Activated T-cell treated with anti-CD3 and anti-CD28 coated beads for 48 hours (primary cell): ENCODE measurements at places on chromosomes 2 and 18.

DNA sequence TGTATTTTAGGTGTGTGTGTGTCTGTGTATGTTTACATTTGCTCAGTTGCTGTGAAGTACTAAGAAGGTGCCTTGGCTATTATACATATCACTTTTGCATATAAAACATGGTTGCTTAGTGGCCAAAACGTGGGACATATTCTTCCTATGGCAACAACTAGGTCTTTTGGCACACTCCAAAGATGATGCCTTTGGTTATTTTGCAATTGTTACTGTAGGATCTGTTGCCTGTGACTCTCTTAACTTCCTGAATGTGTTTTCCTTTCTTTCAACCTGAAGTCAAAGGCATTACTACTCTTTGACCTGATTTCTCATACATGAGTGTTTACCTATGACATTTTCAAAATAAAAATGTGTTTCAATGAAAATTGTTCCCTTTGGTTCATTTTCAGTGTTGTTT lies 160.5 kb downstream of the UBE2E3 start:
- no peak for DNase-seq

GRCh38 chr2:226420646-226421045 lies 379.0 kb downstream of the IRS1 start:
- DNase-seq: no peak

DNA sequence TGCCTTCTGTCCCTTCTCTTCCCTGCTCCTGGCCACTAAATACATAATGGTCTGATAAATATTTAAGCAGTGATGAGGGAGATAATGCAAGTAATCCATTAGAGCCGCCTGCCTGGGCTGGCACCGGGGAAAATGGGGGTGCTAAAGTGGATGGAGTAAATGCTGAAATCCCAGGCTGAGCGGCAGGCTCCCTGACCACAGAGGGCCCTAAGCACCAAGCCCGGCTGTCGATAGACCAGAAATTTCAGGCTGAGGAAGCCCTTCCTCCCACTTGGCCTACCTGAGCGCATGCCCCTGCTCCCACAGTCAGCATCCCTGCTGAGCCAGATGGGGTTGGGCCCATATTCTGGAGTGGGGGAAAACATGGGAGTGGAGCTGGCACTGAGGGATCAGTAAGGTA lies 197.5 kb upstream of the SKOR2 start:
- no peak for DNase-seq

DNA sequence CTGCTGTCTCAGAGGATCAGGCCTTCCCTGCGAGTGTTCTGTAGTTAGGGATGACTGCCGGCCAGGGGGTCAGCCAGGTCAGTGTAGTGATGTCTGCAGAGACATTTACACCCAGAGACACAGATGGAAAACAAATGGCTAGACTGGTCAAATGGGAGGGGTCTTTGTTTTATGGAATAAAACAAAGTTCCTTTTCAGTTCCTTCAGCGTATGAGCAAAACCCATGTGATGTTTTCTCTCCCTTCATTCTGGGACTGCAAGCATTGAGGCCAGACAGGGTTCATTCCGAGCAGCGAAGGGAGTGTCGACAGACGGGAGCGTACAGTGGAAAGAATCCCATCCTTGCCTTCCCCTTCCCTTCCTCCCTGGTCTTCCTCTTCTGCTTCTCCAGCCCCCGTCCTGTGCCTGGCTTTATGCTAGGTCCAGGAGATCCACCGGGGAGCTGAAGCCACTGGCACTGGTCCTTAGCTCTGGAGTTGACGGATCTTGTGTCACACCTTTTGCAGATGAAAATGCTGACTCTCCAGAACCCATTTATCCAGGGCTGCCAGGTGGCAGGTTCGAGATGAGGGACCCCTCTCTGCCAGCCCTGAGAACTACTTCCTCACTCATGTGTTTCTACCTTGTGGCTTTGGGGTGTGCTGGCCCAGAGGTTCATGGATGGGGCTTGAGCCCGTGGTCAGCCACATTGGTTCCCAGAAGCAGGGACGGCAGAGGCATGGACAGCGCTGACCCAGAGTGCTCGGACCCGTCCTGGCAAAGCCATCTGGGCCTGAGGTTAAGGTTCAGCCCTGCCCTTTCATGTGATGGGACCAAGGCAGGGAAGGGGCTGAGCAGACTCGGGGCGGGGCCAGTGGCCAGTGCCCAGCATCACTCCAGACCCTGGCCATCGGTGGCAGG lies 24.2 kb downstream of the ITGB1BP1 start:
- DNase-seq: no peak
